ENCODE measurements at places on chromosomes 2 and 18. TPM values are rescaled to one million over a fixed set of nuclear protein-coding genes. Genes with fewer than 3 reads are reported as not detected.

GRCh38 chr2:18093196-18093595 lies 214.7 kb downstream of the KCNS3 start:
- ATAC-seq: no peak

- ATAC-seq: no peak
These were observed 148.0 kb upstream of the TCF4 start for GRCh38 chr18:55735969-55736368.

Gene CD8A
- total RNA-seq: 0.46 TPM

GRCh38 chr2:23107327-23107941 lies 277.5 kb upstream of the KLHL29 start:
- ATAC-seq: peak; percentile 50

Gene GREB1L
- total RNA-seq: 19.3 TPM

Gene RBM44
- 0.43 TPM for total RNA-seq

GRCh38 chr2:59083075-59083828 lies 842.1 kb upstream of the FANCL start:
- ATAC-seq: peak; percentile 71

Gene AQP12B
- 0.05 TPM for total RNA-seq

DNA sequence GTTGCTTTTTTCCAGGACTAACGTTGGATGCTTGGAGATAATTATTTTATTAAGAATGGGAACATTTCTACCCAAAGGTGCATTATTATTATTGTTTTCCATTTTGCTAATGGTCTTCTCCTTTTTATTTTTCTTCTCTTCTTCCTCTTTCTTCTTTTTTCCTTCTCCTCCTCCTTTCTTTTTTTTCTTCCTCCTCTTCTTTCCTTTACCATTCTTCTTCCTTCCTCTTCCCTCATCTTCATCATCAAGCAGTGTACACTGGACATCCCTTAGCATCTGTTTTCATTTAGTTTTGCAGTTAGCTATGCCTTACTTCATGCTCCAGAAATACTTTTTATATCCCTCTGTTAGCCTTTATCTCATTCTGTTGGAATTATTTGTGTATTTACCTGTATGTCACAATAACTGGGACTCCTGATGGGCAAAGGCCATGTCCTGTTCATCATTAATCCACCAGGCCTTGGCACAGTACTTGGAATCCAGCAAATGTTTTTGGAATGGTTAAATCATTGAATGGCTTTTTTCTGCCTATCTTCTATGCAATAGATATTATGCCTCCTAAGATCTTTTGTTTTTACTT lies 162.7 kb downstream of the CAMKMT start:
- ATAC-seq: no peak

Gene GMCL1
- total RNA-seq: 8.7 TPM

Gene FHOD3
- 32.3 TPM for total RNA-seq

Gene ENOSF1
- total RNA-seq: 20.7 TPM

- ATAC-seq: peak; percentile 68
These were observed at the start of gene PPM1B for GRCh38 chr2:44168681-44169154. TSS of gene PPM1B (plus strand) at chr2:44168875. CDS start at chr2:44201200, 32,325 bp downstream.

DNA sequence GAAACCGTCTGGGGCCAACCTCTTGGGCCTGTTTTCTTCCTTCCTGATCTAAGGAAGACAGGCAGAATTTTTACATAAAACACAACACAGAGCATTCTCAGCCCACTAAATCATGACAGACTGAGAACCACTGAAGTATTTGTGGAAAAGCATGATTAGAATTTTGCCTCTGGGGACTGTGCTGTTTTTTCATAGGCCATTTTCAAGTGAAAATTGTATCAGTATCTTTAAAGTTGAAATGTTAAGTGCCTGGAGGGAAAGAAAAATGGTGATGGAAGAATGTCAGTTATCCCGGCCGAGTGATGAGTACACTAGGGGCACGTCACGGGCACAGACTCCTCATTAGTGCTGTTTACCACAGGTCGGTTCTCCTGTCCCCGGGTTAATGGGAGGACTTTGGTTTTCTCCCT lies 36.9 kb downstream of the EHD3 start:
- ATAC-seq: no peak

Gene SERPINB12
- 0.37 TPM for total RNA-seq

DNA sequence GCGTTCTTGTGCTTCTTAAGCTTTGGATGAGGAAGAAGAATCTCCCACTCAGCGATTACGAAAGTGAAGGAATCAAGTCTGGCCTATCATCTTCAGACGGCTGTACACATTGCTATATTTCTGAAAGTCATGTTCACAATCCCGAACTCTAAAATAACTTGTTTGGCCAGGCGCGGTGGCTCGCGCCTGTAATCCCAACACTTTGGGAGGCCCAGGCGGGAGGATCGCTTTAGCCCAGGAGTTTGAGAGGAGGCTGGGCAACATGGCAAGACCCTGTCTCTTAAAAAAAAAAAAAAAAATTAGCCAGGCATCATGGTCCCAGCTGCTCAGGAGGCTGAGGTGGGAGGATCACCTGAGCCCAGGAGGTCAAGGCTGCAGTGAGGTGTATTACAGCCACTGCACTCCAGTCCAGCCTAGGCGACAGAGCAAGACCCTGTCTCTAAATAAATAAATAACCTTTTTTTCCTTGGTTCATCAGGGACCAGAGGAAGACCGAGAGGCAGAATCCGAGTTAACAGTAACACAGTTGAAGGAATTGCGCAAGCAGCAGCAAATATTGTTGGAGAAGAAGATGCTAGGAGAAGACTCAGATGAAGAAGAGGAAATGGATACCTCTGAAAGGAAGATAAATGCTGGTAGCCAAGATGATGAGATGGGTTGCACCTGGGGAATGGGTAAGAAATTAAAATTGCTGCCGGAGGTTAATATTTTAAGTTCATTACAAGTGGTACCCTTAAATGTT lies 1.1 kb downstream of the SLC4A1AP start:
- no peak for ATAC-seq

- ATAC-seq: no peak
These were observed 594.3 kb upstream of the REG3G start for GRCh38 chr2:78431241-78431640.

Gene ZNF385B
- 0.92 TPM for total RNA-seq

- ATAC-seq: no peak
These were observed 53.6 kb upstream of the HAAO start for GRCh38 chr2:42846026-42846425.

Gene POTEC
- not detected for total RNA-seq

DNA sequence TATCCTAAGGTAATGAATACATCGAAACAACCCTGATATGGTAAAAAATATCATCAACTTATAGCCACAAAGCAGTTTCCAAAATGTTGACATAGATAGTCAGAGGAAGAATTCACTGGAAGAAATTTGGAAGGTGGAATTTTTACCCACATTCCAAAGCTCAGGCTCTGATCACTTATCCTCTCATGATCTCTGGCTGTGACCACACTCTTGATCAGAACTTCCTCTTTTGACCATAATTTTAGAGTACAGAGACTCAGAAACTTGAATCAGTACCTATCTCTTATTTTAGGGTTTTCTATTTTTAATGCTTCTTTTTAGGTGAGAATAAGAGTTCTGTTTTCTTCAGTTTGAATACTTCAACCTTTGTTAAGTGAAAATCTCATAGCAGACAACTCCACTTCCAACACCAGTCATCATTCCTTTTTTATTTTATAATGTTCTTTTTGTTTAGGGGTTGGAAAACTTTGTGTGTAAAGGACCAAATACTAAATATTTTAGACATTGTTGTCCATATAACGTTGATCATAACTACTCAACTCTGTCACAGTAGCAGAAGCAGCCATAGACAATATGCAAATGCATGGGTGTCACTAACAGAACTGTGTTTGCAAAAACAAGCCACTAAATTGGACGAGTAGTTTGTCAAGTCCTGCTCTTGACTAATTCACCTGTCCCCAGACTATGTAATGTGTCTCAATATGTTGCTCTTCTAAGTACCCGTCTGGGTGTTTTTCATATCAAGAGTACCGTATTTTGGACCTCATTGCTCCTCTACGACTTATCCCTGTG lies 891.6 kb upstream of the CRIM1 start:
- ATAC-seq: no peak

- no peak for ATAC-seq
These were observed 71.9 kb downstream of the MOGAT1 start for GRCh38 chr2:222743251-222743812.

DNA sequence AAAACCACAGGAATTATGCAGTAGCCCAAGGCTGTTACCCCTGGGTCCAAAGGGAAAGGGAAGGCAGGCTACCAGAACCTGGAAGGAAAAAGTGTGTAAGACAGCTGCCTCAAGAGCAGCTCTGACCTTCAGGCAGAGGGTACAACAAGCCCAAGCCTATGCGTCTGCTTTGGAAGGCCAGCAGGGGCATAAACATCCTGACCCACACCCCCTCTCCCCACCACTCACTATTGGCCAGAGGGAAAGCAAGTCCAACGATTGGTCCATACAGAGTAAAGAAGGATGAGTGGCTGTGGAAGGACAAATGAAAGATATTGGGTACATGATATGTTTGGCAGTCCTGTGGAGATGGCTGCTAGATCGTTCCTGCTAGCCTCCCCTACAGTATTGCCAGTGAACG lies 227.6 kb upstream of the HNRNPA3 start:
- no peak for ATAC-seq

Gene REG3A
- not detected for total RNA-seq
